ENCODE measurements at places on chromosomes 11 and 22.

DNA sequence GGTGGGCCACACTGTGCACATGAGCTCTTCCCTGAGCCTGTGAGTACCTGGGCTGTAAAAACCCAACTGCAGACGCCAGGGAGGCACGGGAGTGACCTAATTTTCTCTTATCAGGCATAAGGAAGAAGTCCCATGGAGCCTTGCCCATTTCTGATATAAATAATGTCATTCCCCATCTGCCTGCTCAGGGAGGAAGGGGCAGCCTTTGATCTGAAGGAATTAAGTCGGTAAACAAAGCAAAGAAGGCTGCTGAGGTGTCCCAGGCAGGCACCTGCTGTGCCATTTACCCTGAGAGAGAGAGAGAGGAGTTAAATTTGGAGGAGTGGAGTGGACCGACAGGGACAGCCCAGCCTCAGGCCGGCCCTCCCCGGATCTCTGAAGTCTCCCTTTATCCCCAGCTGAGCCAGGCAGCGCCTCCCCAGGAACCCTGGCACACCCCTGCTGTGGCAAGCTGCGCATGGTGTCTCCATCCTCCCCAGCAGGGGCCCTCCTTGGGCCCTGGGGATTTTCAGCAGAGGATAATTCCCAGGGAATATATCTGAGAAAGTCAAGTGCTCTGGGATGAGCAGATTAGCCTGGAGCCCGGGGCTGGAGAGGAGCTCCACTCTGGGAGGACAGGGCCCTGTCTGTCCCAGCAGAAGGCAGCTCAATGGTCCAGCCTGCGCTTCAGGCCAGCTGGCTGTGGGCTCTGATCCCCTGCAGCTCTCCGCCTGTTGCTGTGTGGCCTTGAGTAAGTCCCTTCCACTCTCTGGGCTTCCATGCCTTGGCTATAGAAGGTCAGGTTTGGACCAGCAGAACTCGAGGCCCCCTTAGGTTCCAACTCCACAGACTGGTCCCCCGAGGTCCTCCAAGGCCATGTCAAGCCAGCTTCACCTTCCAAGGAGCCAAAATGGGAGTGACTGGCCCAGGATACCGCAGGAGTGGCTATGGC lies 17.5 kb upstream of the CABP7 start:
- no peak for DNase-seq

DNA sequence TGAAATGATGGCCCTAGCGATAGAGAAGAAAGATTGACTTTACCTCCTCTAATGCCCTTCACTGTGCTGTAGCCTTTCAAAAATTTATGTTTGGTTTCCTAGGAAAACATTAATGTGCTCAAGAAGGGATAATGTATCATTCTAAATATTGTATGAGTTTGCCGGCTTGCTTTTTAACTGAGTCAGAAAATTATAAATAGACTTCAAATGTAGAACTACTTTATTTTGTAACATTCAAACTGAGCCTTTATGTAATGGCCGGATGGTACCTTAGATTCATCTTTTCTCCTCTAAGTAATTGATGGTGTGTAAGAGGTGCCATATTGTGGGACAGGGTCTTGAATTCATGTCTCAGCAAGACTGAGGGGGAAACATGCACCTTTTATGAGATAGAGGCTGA lies 57.7 kb downstream of the BID start:
- DNase-seq, result no peak

GRCh38 chr11:118148856-118149255 lies 3.8 kb downstream of the SCN4B start:
- no peak for DNase-seq

GRCh38 chr11:19646308-19646707 lies 66.3 kb upstream of the NAV2 start:
- DNase-seq, result no peak

- peak; percentile 32 for DNase-seq
These were observed 1.8 kb downstream of the AHNAK start for GRCh38 chr11:62544581-62545436.

GRCh38 chr11:9203691-9204311 lies 61.3 kb downstream of the DENND5A start:
- no peak for DNase-seq

DNA sequence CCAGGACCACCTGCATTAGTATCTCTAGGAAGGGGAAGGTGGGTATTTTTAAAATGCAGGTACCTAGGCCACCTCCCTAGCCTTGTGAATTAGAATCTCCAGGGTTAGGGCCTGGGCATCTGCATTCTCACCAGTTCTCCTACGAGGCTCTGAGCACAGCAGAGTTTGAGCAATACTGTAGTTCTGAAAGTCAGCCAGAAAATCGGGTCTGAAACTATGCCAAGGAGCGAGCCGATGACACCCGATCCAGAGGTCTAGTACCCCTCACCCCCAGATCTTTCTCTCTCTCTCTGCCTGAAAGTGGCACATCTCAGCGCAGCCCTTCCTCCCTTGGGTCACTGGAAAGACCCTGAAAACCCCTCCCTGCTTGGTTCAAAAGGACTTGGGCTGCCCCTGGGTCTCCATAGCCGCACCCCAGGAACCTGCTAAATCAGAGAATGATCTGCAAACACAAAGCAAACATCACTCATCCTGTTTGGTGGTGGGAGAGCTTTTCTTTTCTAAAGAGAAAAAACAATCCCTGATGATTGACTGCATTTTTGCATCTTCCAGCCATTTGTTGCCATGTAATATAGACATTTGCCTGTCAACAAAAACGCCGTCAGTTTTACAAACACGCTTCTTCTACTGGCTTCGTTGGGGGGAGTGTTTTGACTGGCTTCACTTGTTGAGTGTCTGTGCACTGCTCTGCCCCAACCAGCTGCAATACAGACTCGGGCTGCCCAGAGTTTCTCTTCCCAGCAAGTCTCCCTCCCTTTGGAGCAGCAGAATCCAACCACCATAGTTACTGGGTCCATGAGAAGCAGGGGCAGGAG lies 229.9 kb downstream of the MN1 start:
- DNase-seq, result no peak

DNA sequence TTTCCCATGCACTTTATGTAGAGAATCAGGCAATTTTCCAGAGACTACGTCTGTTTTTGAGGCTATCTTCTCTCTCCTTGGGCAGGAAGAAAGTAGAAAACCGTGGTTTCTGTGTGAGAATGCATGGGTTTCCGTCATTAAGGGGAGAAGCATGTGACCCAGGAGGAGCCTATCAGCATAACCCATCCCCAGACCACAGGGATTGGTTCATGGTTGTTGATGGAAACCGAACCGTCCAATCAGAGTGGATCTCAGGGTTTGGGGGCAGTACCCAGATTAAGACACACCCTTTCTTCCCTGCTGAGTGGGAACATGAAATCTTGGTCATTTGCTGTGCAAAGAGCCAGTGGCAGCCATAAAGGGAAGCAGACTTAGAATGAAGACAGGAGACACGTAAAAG lies 517.8 kb downstream of the MN1 start:
- no peak for DNase-seq

DNA sequence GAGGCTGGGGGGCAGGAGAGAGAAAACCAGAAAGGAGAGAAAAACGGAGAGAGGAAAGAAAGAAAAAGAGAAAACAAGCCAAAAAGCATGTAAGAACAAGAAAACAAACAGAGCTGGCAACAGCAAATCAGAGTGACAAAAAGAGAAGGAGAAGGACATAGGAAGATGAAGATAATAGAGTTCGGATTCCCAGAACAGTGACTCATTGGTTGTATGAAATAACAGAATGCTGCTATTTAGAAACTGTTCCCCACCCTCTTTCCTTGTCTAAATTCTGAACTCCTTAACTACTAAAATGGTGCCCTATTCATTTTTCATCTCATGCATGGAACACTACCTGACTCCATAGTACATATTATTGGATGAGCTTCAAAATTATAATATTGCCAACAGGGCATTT lies 317.4 kb downstream of the C11orf87 start:
- no peak for DNase-seq

GRCh38 chr11:15837901-15838489 lies 518.4 kb downstream of the SOX6 start:
- no peak for DNase-seq

DNA sequence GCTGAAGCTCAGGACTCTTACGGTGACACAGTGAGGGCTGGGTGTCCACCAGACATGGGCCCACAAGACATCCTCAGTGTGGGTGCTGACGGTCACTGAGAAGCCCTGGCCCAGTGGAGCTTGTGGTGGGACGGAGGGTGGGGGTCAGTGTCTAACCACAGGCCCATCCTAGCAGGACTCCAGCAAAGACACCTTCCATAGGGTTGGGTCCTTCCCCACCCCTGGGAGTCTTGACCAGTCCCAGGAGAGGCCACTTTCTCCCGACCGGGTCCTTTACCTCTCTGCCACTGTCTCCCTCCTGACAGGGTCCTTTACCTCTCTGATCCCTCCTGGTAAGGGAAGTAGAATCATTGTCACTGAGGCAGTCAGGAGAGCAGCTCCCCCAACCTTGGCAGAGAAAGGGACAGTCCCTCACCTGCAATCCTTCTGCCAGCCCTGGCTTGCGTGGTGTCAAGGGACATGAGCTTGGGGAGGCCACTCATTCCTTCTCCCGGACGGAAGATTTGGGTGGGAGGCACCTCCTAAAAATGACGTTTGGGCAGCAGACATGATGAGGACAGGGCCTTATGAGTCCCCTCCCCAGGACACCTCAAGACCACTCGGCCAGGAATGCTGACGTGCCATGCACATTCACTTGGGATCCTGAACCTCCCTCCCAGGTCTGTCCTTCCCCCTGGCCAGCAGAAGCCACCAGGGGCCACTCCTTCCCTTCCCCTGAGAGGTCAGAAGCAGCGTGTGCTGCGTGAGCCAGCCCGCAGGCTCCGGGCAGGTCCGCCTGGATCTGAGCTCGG lies 91.5 kb upstream of the FGF3 start:
- no peak for DNase-seq

DNA sequence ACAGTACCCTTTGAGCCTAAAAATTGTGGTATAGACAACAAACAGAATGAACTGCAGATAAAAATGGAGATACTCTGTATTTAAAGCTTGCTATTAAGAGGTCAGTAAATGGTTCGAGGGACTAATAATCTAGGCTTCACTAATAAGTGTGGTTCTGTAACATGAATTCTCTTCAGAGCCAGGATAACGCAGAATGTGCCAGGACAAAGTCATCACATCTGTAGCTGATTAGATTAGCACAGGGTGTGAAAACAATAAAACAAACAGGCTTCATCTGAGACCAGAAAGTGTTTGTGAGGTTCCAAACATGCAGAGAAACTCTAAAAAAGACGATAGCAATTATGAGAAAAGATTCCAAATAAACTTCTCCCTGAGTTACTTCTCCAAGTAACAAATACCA lies 89.1 kb upstream of the LUZP2 start:
- no peak for DNase-seq
